ENCODE measurements at places on chromosomes 5 and 9. TPM values are rescaled to one million over a fixed set of nuclear protein-coding genes. Genes with fewer than 3 reads are reported as not detected.

ACOT12 gene
- not detected for total RNA-seq

SRD5A1 gene
- total RNA-seq, result 37.4 TPM

UGT3A2 gene
- 0.21 TPM for total RNA-seq

- no peak for DNase-seq
These were observed 114.1 kb upstream of the RIOK2 start for GRCh38 chr5:97297063-97297703.

DNA sequence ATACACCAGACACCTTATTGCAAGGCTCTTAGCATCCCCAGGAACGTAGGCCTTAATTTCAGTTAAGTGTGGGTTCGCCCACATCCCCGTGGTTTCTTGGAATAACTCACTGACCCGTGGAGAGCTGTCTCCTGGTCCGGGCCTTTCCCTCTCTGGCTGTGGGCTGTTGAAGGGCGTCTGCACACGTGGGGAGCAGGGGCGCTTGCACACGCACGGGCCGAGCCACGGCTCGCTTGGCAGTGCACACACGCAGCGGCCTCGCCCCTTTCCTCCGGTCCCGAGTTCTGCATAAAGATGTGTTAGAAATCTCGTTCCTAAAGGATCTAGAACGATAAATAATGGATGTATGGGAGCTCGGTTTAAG lies 141.9 kb downstream of the PBX3 start:
- DNase-seq, result no peak
